Effector memory CD8-positive, alpha-beta T cell (primary cell): ENCODE measurements at places on chromosomes 2 and 18.

GRCh38 chr2:239106314-239106908 lies 258.5 kb downstream of the TWIST2 start:
- no peaks in the 10 kb centered on the region for H3K27me3 ChIP-seq
- H3K4me1 ChIP-seq: no peaks in the 10 kb centered on the region
- H3K36me3 ChIP-seq: peaks cover 50% of the 10 kb centered on the region
- H3K4me3 ChIP-seq: no peak overlapping the region
- no peak for DNase-seq
- H3K27ac ChIP-seq: no peak overlapping the region

- no peak overlapping the region for H3K4me3 ChIP-seq
- no peaks in the 10 kb centered on the region for H3K4me1 ChIP-seq
- no peaks in the 10 kb centered on the region for H3K36me3 ChIP-seq
- no peak overlapping the region for H3K27ac ChIP-seq
- H3K27me3 ChIP-seq: no peaks in the 10 kb centered on the region
Measured at GRCh38 chr2:37493425-37493824, 149.0 kb downstream of the QPCT start.

- no peak overlapping the region for H3K4me3 ChIP-seq
- H3K36me3 ChIP-seq: no peaks in the 10 kb centered on the region
- no peak overlapping the region for H3K27ac ChIP-seq
- no peak for DNase-seq
Measured at GRCh38 chr2:171166328-171166983, 5.8 kb upstream of the TLK1 start.

DNA sequence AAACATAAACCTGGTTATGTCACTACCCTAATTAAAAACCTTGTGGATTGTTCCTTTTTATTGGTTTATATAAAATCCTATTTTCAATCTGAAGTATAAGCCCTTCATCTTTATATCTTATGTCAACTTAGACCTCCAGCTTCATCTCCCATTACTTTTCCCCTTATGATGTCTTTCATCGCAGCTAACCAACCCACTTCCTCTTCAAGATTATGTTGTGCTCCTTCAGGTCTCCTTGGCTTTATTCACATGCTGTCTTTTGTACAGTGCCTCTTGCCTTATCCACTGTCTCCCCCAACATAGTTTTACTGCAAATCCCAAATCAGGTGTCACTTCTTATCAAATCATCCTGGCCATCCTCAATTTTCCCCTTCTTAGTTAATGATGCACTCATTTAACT lies 25.9 kb downstream of the MBD5 start:
- no peak overlapping the region for H3K27ac ChIP-seq
- no peak for DNase-seq
- no peaks in the 10 kb centered on the region for H3K36me3 ChIP-seq
- H3K27me3 ChIP-seq: no peaks in the 10 kb centered on the region
- no peak overlapping the region for H3K4me3 ChIP-seq
- H3K4me1 ChIP-seq: peaks cover 11% of the 10 kb centered on the region

DNA sequence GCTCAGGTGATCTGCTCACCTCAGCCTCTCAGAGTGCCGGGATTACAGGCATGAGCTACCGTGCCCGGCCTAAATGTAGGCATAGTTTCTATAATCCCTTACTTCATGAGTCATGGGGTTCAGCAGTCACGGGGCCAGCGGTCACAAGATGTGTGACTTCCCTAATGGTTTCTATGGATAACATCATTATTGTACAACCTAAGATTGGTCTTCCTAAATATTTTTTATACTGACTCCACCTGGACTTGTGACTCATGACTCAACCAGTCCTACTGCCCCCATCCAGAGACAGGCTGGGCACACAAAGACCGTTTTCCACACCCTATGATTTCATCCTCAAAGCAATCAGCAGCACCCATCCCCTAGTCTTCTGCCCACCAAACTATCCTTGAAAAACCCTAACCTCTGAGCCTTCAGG lies 15.9 kb downstream of the FAM210A start:
- H3K27me3 ChIP-seq: no peaks in the 10 kb centered on the region
- no peak overlapping the region for H3K4me3 ChIP-seq
- no peak overlapping the region for H3K27ac ChIP-seq
- H3K4me1 ChIP-seq: peaks cover 26% of the 10 kb centered on the region
- H3K36me3 ChIP-seq: no peaks in the 10 kb centered on the region

DNA sequence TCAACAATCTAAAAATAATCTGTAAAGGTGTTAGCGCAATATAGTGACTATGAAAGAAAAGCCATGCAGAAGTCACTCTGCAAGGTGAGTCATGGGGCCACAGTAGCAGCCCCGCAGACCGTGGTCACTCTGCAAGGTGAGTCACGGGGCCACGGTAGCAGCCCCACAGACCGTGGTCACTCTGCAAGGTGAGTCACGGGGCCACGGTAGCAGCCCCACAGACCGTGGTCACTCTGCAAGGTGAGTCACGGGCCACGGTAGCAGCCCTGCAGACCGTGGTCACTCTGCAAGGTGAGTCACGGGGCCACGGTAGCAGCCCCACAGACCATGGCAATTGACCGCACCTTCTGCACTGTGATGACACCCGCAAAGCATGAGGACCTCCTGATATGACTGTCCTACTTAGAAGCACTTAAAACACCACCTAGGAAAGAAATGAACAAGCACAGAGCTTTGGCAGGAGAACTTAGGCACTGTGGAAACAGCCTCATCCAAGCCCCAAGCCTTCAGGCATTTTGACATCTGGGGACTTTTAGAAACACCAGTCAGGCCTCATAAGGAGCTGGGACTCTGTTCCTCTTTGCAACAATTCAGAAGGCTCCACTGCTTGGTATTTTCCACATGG lies 70.1 kb downstream of the LDLRAD4 start:
- no peaks in the 10 kb centered on the region for H3K36me3 ChIP-seq
- no peak overlapping the region for H3K4me3 ChIP-seq
- H3K4me1 ChIP-seq: peaks cover 18% of the 10 kb centered on the region
- DNase-seq: no peak
- no peak overlapping the region for H3K27ac ChIP-seq
- peaks cover 33% of the 10 kb centered on the region for H3K27me3 ChIP-seq

- no peak for DNase-seq
- H3K27ac ChIP-seq: no peak overlapping the region
- no peaks in the 10 kb centered on the region for H3K27me3 ChIP-seq
- H3K36me3 ChIP-seq: no peaks in the 10 kb centered on the region
Measured at GRCh38 chr18:43805646-43806194, 528.4 kb upstream of the SYT4 start.
